ENCODE measurements at places on chromosomes 16 and 17. TPM values are rescaled to one million over a fixed set of nuclear protein-coding genes. Genes with fewer than 3 reads are reported as not detected.

Gene C16orf92
- not detected for total RNA-seq

Gene PRAC1
- not detected for total RNA-seq

Gene RGS11
- not detected for total RNA-seq

Gene LRRC75A
- 0.23 TPM for total RNA-seq

Gene MAPT
- 0.06 TPM for total RNA-seq

Gene TSNAXIP1
- 0.52 TPM for total RNA-seq

Gene KRT33B
- total RNA-seq, result 0.29 TPM

Gene EME1
- 13.2 TPM for total RNA-seq

Gene C16orf95
- 1.7 TPM for total RNA-seq

Gene ITGA2B
- 0.14 TPM for total RNA-seq

Gene PRR29
- total RNA-seq, result 0.14 TPM

Gene RAB26
- 2.3 TPM for total RNA-seq

Gene PYDC1
- total RNA-seq, result not detected

Gene CD7
- total RNA-seq, result not detected

Gene PMP22
- 8.6 TPM for total RNA-seq

Gene PPP1R27
- total RNA-seq, result 0.17 TPM

Gene PLD6
- total RNA-seq, result 0.92 TPM

Gene KRT24
- not detected for total RNA-seq

Gene CLDN6
- 813 TPM for total RNA-seq

Gene SDR42E1
- 13.5 TPM for total RNA-seq

Gene TP53TG3B
- not detected for total RNA-seq

Gene TANC2
- total RNA-seq, result 8.5 TPM

Gene STX1B
- 0.58 TPM for total RNA-seq

Gene KRT25
- not detected for total RNA-seq

Gene CHST5
- not detected for total RNA-seq

Gene CDRT4
- total RNA-seq, result 6.7 TPM

Gene CDRT15
- not detected for total RNA-seq

Gene ACSM5
- total RNA-seq, result 0.12 TPM

Gene ABCA8
- total RNA-seq, result not detected

Gene NPIPA3
- total RNA-seq, result 1.2 TPM

Gene HS3ST3B1
- 2.1 TPM for total RNA-seq

Gene CCL16
- not detected for total RNA-seq

Gene GPR179
- total RNA-seq, result not detected

Gene DHRS7C
- not detected for total RNA-seq

Gene KRT16
- total RNA-seq, result 2.0 TPM

Gene SLC16A6
- 0.07 TPM for total RNA-seq

Gene NMT1
- total RNA-seq, result 81.9 TPM

Gene DOC2A
- 0.17 TPM for total RNA-seq

Gene PPP1R1B
- total RNA-seq, result not detected

Data from epithelial cell of proximal tubule (primary cell).